ENCODE measurements at places on chromosomes 6 and 20. TPM values are rescaled to one million over a fixed set of nuclear protein-coding genes. Genes with fewer than 3 reads are reported as not detected.

The VIP gene
- total RNA-seq, result not detected

The ANKRD6 gene
- total RNA-seq, result 1.3 TPM

The CFAP61 gene
- total RNA-seq, result 0.47 TPM

The TGM3 gene
- 0.03 TPM for total RNA-seq

The TTK gene
- 17.1 TPM for total RNA-seq

The RAB32 gene
- 46.0 TPM for total RNA-seq

The HACE1 gene
- total RNA-seq, result 2.1 TPM

The SNRPB2 gene
- 118 TPM for total RNA-seq

The AKAP12 gene
- total RNA-seq, result 169 TPM

The NKAIN4 gene
- total RNA-seq, result 9.4 TPM

The SYNJ2 gene
- 47.2 TPM for total RNA-seq

The DSP gene
- 32.3 TPM for total RNA-seq

The ZNF334 gene
- not detected for total RNA-seq

The FLRT3 gene
- total RNA-seq, result 2.2 TPM

The PRICKLE4 gene
- 0.76 TPM for total RNA-seq

The CRYBG1 gene
- 0.47 TPM for total RNA-seq

The HAO1 gene
- total RNA-seq, result not detected

The PTPRT gene
- total RNA-seq, result not detected

The MCHR2 gene
- not detected for total RNA-seq

The MBOAT1 gene
- 3.2 TPM for total RNA-seq

The TRERF1 gene
- 8.0 TPM for total RNA-seq

The PPDPF gene
- total RNA-seq, result 350 TPM

The KHDRBS2 gene
- not detected for total RNA-seq

The HIVEP1 gene
- total RNA-seq, result 11.0 TPM

The DNMT3B gene
- total RNA-seq, result 4.0 TPM

The MRAP2 gene
- 1.8 TPM for total RNA-seq

The CGAS gene
- total RNA-seq, result 6.3 TPM

The SRMS gene
- total RNA-seq, result not detected

The ZSCAN31 gene
- total RNA-seq, result 2.1 TPM

The CEP85L gene
- 1.8 TPM for total RNA-seq

The CTAGE9 gene
- not detected for total RNA-seq
